ENCODE measurements at places on chromosomes 7 and 10.
A peak's percentile ranks its signal among the peaks of the same experiment; 100 is the strongest.

DNA sequence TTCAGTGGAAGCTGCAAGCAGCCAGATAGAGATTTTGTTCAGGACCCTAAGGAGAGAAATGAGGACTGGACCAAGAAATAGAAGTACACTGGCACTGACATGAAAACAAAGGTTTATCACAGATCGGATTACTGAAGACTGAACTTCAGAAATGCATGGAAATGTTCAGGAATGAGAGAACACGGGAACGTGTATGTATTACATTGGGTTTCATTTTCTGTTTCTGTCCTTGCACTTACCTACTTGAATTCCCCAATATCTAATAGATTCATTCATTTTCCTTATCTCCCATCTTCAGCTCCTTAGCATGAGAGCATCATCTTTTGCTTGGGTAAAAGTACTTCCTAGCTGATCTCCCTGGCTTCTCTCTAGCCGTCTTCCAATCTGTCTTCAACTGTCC lies 114.5 kb downstream of the CACNB2 start:
- no peak for DNase-seq

DNA sequence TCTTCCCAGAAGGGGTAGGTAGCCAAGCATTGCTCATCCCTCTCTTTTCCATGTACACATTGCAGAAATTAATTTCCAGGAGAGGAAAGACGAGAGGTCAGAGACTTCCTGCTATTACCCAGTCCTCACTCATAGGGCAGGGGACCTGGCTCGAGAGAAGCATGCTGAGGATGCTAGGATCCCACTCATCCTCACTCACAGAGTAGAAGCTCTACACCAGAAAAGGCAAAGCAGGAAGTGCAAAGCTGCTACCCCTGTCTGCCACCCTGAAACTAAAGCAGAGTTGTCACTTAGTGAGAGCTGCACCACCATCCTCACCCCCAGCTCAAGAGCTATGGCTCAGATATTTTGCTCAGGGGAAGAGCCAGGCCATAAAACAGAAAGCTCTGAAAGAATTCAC lies 9.9 kb downstream of the OR9A2 start:
- no peak for DNase-seq

DNA sequence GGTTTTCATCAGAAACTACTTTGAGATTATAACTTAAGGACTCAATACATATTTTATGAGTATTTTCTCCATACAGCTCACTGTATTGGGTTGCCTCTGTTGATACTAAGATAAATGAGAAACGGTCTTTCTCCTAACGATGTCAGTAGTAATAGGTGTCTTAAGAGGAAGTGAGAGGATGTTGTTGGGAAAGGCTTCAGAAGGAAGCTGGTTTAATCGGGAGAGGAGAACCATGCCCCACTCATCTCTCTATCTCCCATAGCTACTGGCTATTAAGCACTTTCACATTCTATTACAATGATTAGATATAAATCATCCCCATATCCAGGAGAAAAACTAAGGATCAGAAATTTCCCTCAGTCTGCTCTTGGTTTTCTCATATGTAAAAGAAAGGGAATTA lies 2.0 kb downstream of the CLEC5A start:
- DNase-seq: no peak

- no peak for DNase-seq
These were observed 6.7 kb downstream of the EIF4EBP2 start for GRCh38 chr10:70410608-70411007.

GRCh38 chr7:80832006-80832405 lies 86.8 kb downstream of the SEMA3C start:
- DNase-seq: no peak

- DNase-seq: no peak
These were observed 756.3 kb downstream of the AUTS2 start for GRCh38 chr7:70354409-70355169.

DNA sequence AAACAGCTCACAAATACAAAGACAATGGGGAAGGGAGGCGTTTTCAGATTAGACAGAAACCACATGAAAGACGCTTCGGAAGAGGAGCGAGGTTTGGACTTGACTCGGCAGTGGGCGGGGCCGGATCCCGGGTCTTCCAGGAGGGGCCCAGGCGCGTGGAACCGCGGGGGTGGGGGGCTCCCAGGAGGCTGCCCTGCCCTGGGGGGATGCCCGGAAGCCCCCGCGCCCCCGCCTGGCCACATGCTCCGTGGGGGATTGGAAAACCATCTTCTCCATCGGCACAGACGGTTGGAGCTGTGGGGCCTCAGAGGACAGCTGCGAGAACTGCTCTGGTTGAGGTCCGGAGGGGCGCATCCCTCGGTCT lies 186.0 kb upstream of the SHH start:
- no peak for DNase-seq

DNA sequence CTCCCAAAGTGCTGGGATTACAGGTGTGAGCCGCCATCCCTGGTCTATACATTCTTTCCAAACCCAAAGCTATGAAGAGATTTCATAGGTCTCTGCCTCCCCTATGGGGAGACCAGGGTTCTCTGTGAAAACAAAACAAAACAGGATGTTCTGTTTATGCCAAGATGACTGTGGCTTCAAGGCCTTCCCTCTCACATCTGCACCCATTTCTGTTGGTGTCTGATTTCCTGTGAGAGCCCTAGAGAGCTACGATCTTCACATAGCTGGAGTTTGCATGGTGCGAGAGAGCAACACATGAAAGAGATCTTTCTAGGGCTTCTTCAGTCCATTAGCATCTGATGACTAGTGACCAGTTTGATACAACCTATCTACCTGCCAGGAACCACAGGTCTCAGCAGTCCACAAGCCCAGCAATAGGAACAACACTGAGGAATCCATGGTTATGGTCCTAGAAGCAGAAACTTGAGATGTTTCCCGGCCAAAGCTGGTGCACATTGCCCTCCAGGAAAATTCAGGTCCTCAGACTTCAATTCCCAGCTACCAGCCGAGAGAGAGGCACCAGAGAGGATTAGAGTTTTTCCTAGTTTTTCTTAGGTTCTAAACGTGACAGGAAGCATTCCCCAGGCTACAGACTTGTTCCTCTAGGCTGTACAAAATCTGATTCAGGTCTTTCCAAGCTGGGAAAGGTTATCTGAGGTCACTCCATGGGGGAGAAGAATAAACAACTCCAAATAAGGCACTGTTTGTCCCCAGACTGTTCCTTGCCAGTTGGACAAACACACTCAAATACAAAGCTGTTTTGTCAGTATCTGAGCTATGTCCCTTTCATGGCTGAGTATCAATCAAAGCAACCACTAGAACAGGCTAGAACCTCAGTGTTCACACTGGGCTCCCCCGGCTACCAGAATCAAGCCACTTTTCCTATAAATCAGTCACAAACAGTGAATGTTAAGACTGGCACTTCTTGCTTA lies 259.7 kb downstream of the CALN1 start:
- no peak for DNase-seq

- no peak for DNase-seq
These were observed 8.3 kb downstream of the KIF5B start for GRCh38 chr10:32047881-32048280.

DNA sequence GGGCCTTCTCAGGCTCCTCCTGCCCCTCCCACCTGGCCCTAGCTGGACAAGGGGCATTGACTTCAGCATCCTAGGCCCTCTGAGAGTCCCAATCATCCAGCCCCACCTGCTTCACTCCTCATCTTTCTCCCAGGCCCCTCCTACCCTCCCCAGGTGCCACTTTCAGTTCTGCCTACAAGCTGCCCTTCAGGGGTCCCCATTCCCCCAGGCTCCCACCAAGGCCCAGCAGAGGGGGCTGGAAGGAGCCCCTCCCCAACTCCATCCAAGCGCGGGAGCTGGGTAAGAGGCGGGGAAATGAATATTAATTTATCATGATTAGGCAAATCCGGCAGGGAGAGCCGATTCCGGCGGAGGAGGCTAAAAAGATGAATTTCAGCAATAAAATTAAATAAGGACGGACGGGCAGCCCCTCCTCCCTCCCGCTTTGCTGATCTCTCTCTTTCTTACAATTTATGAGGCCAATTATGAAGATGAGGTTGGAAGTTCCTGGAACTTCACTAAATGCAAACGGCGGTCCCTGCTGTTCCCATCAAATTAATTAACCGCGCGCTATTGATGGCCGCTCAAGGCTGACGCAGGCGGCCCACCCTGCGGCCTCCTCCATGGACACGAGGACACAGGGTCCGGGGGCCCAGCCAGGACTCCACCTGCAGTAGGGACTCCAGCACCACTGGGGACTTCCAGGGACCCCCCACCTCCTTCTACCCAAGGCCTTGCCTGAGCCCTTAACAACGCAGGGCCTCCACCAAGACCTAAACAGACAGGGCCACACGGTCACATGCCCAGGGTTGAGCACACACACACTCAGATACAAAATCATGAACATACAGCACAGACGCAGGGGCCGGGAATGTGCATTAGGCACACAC lies 13.9 kb downstream of the POLL start:
- no peak for DNase-seq

GRCh38 chr7:6401536-6401935 lies 46.2 kb downstream of the DAGLB start:
- DNase-seq: no peak

GRCh38 chr10:17452060-17452841 lies 2.1 kb downstream of the ST8SIA6 start:
- no peak for DNase-seq

- DNase-seq: no peak
These were observed 224.7 kb upstream of the PHYHIPL start for GRCh38 chr10:58951746-58952145.

DNA sequence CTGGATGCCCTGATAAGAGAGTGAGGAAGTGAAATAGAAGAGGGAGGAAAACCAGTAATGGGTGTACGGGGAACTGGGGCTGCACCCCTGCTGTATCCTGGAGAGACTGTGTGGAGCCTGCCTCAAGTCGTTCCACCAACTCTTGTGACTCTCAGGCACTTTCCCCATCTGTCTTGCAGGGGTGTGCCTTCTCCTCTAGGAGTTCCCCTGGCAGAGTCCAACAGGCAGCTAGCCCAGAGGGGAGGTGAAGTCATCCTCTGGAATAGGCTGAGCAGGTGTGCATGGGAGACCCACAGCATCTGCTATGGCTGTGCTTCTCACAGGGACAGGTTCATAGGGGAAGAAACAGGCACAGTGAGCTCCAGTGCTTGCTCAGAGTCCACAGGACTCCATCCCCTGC lies 46.8 kb downstream of the WIPF3 start:
- DNase-seq: no peak

- no peak for DNase-seq
These were observed 51.7 kb upstream of the NEBL start for GRCh38 chr10:20948686-20949327.

GRCh38 chr7:4665661-4666060 lies 16.4 kb upstream of the FOXK1 start:
- DNase-seq: no peak

DNA sequence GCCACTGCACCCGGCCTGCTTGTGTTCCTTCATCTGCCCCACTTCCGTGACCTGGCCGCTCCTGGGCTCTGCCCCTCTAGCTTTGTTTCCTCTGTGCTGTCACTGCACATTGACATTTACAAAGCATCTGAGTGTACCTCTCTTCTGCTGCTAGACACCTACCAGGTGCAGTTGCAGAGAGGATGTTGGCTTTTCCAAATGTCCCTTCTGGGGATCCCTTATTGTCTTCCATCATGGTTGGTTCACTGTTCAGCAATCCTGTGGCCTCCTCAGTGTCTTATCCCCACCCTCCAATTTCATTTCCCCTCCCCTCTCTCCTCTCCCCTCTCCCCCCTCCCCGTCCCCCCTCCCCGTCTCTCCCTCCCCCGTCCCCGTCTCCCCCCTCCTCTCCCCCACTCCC lies 13.8 kb downstream of the VWA2 start:
- no peak for DNase-seq

GRCh38 chr10:116169782-116170445 lies 103.1 kb downstream of the GFRA1 start:
- no peak for DNase-seq

GRCh38 chr7:124032369-124033094 lies at the start of gene TMEM229A:
Gene TMEM229A (minus strand): TSS chr7:124033067. CDS start chr7:124033003, 64 bp downstream.
- peak; percentile 51 for DNase-seq

DNA sequence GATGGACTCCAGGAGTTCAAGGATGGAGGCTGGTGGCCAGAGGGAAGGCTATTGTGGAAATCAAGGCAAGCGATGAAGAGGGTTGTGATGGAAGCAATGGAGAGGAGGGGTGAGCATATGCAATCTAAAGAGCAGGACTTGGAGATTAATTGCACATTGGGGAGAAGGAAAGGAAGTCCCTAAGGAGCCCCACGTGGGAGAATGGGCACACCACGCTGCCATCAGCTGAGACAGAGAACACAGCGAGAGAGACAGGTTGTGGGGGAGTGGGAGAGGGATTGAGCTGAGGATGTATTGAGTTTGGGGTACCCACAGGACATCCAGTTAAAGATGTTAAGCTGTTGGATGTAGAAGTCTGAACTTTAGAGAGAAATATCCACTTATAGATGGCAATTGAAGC lies 73.6 kb downstream of the TMEM178B start:
- no peak for DNase-seq

Measured in renal cortex interstitium (tissue), 15 donors.